ENCODE measurements at places on chromosomes 11 and 22.

DNA sequence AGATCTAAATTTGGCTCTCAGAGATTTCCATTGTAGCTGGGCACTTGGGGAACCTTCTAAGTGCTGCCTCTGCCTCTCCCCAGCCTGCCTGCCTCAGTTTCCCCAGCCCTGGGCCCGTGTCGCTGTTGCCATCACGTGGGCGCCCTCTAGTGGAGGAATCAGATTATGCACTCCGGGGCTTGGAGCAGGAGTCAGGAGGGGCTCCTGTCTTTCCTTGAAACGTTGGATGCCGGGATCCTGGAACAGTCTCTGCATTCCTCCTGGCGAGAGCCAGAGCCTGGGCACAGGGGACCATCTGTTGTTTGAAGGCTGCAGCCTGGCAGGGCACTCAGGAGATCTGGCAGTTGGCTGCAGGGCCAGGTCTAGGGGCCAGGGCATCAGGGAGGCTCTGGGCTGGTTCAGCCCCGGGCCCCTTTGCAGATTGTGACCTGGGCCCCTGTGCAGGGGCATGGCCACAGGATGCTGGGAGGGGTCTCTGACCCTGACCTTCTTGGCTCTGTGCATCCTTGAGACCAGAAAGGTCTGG is 71.6 kb downstream of the LRP5 start:
- DNase-seq, result peak; percentile 80

GRCh38 chr22:26188341-26188740 is 19.1 kb downstream of the SEZ6L start:
- DNase-seq, result no peak

DNA sequence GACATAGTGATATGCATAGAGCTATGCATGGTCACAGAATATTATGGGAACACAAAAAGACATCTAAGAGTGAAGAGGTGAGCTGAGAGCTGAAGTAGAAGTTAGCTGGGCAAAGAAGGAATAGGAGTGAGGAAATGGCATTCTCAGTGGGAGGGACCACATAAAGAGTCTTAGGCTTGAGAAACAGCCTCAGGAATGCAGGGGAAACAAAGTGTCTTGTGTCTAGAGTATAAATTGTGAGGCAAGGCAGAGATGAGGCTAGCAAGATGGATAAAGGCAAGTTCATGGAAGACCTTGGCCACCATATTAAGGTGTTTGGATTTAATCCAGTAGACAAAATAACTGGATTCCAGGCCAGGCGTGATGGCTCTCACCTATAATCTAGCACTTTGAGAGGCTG is 40.6 kb upstream of the CRTAM start:
- DNase-seq, result no peak

GRCh38 chr11:8015753-8016239 is 28.7 kb downstream of the EIF3F start:
- DNase-seq, result no peak

DNA sequence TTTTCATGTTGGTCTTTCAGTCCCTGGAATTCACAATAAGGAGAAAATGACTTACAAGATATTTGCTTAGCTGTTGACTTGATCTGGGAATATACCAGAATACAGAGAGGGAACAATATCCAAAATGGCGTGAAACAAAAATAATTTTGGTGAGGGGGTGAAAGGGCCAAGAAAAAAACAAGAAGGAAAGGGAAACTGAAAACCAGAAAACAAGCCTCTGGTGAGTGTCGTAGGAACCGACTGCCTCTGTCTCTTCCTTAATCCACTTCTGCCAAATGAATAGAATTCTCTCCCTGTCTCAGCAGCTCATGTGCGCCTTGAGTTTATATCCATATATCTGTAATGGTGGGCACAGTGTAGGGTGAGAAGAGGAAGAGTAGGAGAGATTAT is 367.6 kb downstream of the ETS1 start:
- DNase-seq, result no peak

GRCh38 chr11:35192347-35192746 is 53.4 kb downstream of the CD44 start:
- no peak for DNase-seq

- DNase-seq, result no peak
Observed at GRCh38 chr22:39491696-39492095, 10.4 kb upstream of the MIEF1 start.

DNA sequence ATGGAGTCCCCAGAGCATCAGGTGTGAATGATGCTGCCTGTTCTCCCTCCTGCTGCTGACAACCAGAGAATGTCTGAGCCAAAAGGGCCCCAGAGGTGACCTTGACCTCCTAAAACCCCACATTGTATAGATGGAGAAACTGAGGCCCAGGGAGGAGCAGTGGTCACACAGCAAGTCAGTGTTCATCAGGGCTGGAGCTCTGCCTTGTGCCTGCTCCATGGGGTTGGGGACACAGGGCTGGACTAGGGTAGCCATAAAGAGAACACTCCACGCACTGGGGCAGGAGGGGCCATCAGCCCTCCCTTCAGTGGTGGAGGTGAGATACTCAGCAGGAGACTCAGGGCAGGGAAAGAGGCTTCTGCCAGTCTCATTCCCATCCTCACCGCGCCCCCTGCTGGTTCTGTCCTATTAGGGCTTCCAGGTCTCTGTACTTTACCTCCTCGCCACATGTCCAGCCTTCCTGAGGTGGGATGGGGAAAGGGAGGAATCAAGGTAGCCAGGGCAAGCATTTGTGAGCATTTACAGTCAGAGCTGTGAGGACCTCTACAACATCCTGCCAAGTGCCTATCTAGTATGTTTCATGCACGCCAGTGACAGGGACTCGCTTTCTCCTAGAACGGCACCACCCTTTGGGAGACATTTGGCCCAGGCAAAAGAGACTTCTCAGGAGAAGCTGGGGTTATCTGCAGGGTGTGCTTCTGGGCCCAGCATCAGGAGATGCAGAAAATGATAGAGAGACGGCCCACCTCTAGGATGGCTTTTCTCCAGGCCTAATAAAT is 43.2 kb downstream of the NEU3 start:
- peak; percentile 83 for DNase-seq

GRCh38 chr11:45369313-45369712 is 83.2 kb upstream of the SYT13 start:
- DNase-seq, result no peak

- no peak for DNase-seq
Observed at GRCh38 chr11:122279194-122279593, 163.2 kb upstream of the BLID start.

GRCh38 chr11:86205421-86206336 is 38.9 kb upstream of the EED start:
- no peak for DNase-seq

GRCh38 chr11:126719740-126720139 is 280.8 kb downstream of the KIRREL3 start:
- no peak for DNase-seq

DNA sequence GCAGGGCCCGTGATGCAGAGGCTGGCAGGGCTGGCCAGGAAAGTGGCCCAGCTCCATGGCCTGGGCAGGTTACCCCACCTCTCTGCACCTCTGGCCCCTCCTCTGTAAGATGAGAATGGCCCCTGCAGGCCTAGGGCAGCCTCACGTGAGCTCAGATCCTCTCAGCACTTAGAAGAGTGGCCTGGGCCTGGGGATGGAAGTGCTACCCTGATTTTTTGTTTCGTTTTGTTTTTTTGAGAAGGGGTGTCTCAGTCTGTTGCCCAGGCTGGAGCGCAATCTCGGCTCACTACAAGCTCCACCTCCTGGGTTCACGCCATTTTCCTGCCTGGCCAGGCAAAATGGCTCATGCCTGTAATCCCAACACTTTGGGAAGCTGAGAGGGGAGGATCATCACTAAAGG is 982 bp downstream of the APOBEC3H start:
- DNase-seq, result no peak

Measured in stimulated activated naive CD8-positive, alpha-beta T cell treated with anti-CD3 and anti-CD28 coated beads, Interleukin-15, Interleukin-2, amounts not matched to agents 100 U/mL and 50 U/mL, for 24 hours (primary cell).